NCI-H526 treated with DMSO at 0.1 percent for 48 hours (cell line): ENCODE measurements at places on chromosomes 16 and 17.

DNA sequence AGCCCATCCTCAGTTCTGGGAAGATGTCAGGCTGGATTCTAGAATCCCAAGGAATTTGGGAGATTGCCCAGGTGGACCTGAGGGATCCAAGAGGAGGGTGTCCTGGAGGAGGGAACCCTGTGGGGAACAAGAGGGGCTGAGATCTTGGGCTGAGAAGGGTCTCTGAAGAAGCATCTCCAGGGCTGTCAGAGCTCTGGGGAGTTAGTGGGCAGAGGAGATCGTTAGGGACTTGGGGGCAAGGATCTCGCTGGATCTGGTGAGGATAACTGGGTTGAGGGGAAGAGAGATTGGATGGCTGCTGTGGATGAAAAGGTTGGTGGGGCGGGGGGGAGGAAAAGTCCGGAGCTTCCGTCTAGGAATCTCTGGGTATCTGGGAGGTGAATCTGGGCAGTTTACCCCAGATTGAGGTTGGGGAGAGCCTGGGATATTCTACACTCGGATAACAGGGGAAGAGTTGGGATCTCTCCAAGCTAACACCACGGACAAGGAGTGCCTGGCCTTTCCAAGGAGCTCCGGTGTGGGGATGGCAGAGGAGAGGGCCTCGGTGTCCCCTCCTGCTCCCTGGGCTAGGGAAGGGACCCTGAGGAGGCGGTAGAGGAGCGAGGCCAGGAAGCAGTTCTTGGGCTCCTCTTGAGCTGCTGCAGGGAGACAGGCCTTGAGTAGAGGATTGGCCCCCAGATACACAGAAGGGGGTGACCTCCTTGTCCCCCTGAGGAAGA is 1.7 kb downstream of the FBXL19 start:
- DNase-seq: no peak

DNA sequence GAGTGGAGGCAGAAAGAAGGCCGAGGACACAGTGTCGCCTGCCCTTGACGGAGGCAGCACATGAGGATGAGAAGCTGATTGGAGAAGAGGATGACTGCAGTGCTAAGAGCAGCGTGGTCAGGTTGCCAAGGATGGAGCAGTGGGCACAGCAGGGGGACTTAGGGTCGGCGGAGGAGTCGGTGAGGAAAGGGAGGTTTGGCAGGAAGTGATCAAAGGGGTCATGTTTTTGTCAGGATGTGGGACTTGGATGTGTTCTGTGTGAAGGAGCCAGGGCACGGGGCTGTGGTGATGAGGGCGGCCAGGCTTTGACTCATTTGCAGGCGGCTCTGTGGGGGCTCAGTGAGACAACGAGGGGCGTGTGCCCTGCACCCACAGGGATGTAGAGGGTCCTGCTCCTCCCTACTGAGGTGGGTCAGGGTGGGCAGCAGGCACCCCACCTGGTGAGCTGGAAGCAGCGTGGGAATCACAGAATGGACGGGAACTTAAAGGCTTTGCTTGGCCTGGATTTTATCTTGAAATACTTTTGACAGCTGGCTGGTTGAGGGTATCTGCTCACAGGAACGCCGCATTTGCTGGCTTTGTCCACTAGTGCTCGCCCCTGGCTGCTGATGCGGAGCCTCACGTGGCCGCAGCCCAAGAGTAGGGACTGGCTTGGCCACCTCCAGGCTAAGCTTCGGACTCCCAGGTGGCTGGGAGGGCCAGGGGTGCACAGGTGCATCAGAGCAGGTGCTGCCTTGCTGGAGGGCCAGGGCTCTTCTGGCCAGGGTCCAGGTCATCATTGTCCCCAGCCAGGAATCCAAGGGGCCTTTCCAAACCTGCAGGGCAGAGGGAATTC is 6.0 kb downstream of the MPG start:
- DNase-seq: no peak

DNA sequence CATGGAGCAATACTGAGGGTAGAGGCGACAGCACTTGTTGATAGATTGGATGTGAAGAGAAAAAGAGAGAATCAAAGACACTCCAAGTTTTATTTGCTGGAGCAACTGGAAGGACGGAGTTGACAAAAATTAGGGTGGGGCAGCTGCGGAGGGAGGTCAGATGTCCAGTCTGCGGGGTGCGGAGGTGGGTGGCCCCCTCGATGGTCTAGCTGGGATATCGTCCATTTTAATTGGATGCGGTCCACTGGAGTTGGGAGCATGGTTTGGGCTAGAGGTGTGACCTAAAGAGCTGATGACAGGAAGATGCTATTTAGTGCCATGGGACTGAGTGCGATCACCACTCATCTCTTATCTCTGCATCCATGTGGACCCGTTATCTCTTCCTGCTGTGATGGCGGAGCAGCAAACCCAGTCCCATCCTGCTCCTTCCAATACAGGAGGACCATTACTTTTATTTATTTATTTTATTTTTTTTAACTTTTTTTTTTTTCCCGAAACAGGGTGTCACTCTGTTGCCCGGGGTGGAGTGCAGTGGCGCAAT is 48.3 kb upstream of the CBX4 start:
- no peak for DNase-seq

- DNase-seq: no peak
These were observed 987 bp downstream of the SLC16A5 start for GRCh38 chr17:75088465-75089417.

DNA sequence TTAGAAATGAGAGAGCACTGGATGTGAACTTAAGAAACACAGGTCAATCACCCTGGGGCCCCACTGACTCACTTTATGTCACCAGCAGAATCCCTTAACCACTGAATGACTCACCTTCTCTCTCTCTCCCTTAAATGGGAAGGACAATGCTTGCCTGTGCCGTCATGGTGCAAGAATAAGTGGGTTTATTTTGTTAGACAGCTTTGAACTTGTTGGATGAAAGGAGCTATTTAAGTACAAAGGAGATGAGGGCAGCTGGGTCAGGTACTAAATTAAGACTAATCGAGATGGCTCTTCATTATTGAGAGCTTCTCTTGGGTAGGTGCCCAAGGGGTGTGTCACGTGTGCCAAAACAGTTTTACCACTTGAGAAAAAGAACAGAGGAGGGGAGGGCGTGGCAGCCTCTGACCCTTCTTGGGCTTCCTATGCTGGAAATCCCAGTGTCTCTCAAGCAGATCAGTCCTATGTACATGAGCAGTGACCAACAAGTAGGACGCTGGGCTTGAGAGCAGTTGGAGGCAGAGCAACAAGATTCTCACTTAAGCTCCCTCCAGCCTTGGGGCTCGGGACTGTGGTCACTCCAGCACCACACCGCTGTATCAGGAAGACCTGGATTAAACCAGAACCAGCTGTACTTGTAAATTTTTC is 6.7 kb upstream of the KRT31 start:
- DNase-seq: no peak
